ENCODE measurements at places on chromosomes 4 and X.

DNA sequence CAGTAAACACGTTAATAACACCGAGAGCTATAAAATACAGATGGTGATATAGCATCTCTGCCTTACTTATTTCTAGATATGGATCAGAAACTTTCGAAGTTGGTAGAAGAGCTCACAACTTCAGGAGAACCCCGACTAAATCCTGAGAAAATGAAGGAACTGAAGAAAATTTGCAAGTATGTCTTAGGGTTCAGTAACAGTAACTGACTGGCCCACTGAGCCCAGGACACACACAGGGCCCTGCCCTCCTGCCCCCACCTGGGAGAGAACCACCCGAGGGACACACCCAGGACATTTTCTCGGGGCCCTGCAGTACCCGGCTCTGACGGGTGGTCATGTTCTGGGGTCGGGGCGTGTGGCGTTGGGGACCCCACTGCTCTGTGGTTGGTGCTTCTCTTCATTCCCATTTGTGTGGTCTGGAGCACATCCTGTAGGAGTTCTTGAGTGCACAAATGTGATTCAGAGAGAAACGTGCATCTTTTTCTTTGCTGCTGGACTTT is 1.1 kb downstream of the UVSSA start:
- no peak for DNase-seq

DNA sequence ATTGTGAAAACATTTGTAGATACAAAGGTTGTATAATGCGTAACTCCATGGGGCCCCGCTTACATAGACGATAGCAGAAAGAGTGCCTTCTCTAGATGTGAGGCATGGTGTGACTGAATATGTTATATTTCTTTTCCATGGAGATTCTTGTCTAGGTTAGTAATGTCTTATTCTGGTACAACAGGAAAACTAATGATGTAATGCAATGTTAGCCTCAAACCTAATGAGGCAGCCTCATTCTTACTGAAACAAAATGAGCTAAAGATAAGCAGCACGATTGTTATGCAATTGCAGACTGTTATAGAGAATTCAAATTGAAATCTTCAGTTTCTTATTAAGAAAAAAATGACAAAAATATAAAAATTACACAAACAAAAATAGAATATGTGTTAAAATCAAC is 171.1 kb upstream of the ANKRD50 start:
- DNase-seq, result no peak

- DNase-seq, result no peak
Measured at GRCh38 chr4:70768301-70768948, 46.7 kb downstream of the RUFY3 start.

- DNase-seq, result no peak
Measured at GRCh38 chrX:9207142-9207541, 173.2 kb upstream of the FAM9B start.

GRCh38 chr4:5611750-5612149 is 96.6 kb downstream of the EVC2 start:
- no peak for DNase-seq

- DNase-seq, result no peak
Measured at GRCh38 chr4:7217474-7218321, 25.4 kb downstream of the SORCS2 start.

DNA sequence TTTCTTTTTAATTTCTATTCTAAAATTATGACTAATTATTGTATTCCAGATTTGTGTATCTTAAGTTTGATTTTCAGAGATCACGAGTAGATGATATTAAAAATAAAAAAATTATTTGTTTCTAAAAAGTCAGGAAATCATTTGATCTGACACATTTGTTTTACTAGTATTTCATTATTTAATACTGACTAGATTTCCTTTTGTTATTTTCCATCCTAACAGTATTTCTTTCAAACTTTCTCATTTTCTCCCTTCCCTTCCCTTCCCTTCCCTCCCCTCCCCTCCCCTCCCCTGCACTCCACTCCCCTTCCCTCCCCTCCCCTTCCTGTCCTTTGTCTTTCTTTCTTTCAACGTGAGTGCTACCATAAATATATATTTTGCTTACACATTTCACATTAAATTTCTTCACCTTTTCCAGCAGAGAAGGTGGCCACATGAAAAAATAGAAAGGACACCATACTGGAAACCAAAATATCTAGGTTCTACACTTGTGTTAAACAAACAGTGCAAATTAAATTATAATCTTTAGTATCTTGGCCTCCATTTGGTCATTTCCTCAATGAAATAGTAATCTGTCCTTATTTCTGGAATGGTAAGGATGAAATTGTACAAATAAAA is 1412.7 kb upstream of the IGFBP7 start:
- DNase-seq, result no peak

DNA sequence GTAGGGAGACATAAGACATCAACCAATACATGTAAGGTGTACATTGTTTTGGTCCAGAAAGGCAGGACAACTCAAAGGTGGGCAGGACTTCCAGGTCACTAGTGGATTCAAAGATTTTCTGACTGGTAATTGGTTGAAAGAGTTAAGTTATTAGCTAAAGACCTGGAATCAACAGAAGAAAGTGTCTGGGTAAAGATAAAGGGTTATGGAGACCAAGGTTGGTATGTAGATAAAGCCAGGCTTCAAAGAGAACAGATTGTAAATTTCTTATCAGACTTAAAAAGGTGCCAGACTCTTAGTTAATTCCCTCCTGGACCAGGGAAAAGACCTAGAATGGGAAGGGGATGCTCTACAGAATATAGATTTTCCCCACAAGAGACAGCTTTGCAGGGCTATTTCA is 28.3 kb upstream of the GAB1 start:
- DNase-seq, result no peak

GRCh38 chr4:75633846-75634245 is 3.5 kb upstream of the CDKL2 start:
- DNase-seq, result no peak

DNA sequence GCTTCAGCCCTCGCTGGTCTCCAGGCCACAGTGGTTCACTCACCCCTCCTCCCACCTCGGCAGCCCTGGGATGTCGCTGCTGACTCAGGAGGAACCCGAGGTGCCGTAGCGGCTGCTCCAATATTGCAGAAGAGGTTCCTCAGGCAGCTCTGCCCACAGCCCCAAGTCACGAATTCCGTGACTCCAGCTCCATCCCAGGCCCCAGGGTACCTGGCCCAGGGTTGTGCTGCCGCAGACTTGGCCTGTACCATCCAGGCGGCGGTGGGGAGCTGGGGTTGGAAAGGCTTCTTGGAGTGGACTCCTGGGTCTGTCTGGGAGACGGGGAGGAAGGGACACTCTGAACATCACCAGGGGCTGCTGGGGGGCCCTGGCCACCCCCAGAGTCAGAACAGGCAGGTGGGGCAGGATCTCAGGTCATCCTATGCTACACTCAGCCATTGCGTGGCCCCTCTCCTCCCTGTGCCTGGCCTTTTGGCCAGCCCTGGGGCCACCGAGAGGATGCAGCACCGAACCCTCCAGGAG is 728 bp upstream of the HGFAC start:
- DNase-seq, result no peak

DNA sequence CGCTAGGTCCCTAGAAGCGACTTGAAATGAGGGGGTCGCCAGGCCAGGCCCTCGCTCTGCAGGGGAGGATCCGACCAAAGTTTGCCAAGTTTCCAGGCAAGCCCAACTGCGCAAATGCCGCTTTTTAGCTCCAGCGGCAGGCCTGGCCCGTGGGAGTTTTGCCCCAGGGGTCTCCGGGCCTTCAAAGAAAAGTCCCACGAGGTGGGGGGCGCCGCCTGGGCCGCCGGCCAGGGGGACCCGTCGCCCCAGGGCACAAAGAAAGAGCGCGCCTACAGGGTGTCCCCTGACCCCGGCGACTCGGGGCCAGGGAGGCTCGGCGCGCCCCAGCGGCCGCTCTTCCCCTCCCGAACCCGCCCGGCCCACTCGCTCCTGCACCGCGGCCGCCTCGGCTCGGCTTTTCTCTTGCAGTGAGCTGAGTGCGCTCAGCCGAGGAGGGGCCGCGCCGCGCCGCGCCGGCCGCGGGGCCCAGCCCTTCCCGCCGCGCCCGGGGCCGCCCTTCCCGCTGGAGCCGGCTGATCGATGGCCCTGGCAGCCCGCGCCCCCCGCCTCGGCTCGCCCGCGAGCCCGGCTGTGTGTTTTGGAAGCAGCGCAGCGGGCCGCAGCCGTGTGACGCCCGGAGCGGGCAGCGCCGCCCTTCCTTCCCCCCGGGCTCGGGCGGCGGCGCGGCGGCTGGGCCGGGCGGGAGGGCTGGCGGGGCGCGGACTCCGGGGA is 754 bp upstream of the KLF3 start:
- no peak for DNase-seq

DNA sequence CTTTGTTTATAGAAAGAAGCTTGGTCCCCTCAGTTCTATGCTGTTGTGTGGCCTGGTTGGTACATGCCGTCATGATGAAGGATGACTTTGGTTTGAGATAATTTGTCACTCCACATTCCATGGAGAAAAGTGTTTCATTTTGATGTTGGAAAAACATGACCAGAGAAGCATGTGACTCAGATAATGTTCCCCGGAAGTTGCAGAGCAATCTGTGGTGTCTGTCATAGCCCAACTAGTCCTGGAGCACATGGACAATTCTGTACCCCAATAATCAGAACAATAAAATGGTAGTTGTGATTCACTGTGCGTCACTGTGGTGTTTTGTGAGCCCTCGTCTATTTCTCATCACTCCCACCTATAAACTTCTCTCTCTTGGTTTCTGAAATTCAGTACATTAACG is 85.1 kb downstream of the PDK3 start:
- DNase-seq, result no peak

- no peak for DNase-seq
Measured at GRCh38 chr4:112451831-112452230, 64.1 kb downstream of the NEUROG2 start.

GRCh38 chrX:139234898-139235297 is 295.6 kb upstream of the F9 start:
- no peak for DNase-seq

- no peak for DNase-seq
Measured at GRCh38 chr4:152257601-152258066, 278.3 kb downstream of the FBXW7 start.

DNA sequence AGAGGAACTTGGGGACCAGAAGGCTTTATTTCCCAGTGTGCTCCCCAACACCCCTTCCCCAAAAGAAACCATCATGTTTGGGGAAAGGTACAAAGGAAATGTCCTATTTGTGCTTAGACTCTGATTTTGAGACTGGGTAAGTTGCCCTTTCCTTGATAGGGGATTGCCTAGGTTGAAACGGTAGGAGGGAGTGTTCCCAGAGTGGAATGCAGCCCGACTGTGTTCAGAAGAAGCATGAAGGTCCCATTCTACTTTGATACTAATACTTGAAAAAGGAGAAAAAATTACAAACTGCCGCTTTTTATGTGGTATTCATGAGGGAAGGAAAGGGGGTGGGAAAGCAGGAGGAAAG is 32.4 kb upstream of the TMEM131L start:
- no peak for DNase-seq

- DNase-seq, result no peak
Measured at GRCh38 chrX:3621414-3621813, 92.0 kb downstream of the PRKX start.

- no peak for DNase-seq
Measured at GRCh38 chr4:83504996-83505395, 20.1 kb upstream of the ABRAXAS1 start.

GRCh38 chr4:25146076-25146475 is 14.2 kb downstream of the SEPSECS start:
- DNase-seq, result no peak

GRCh38 chrX:40855411-40855810 is 120.1 kb upstream of the MED14 start:
- no peak for DNase-seq

DNA sequence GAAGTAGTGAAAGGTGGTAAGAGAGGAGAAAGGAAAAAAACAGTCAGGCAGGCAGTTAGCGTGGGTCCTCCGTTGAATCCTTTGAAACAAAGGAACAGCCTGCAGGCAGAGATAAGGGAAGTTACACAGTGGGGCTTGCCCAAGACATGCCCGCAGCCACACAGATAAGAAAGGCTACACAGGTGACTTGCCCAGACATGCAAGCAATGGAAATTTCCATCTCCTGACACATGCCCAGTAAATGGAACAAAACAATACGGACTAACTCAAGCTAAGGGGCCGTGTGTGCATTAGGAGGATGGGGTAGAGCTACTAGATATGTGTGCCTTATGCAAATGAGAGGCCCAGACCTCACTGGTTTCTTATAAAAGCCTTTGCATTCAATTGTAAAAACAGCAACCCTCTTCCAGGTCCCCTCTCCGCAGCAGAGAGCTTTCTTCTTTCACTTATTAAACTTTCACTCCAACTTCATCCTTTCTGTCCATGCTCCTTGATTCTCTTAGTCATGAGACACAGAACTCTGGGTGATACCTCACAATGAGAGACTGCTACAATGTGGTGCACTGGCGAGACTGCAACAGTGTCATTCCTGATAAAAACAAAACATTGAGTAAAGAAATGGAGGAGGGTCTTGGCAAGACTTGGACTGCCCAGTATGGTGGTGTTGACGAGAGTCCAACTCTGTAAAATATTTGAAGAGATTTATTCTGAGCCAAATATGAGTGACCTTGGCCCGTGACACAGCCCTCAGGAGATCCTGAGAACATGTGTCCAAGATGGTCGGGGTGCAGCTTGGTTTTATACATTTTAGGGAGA is 997.4 kb upstream of the PRKX start:
- DNase-seq, result no peak

DNA sequence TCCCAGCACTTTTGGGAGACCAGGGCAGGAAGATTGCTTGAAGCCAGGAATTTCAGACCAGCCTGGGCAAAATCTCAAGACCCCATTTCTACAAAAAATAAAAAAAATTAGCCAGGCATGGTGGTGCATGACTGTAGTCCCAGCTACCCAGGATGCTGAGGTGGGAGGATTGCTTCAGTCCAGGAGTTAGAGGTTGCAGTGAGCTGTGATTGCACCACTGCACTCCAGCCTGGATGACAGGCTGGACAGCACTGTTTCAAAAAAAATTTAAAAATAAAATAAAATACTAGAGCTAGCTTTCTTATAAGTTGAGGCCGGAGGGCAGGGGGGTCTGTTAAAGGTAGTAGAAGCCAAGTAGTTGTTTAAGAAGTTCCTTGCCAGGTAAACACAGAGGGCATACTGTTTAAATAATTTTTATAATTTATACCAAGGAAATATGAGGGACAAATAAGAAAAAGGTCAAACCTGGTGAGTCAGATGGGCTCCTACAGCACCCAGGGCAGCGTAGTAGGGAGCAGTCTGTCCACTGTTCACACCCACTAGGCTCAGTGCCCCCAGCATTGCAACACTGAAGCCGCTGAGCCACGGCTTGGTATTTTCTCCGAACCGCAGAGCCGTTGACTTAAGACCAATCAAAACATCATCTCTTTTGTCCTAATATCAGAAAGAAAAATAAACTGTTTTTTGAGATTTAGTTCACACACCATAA is 17.3 kb downstream of the COQ2 start:
- DNase-seq, result no peak

DNA sequence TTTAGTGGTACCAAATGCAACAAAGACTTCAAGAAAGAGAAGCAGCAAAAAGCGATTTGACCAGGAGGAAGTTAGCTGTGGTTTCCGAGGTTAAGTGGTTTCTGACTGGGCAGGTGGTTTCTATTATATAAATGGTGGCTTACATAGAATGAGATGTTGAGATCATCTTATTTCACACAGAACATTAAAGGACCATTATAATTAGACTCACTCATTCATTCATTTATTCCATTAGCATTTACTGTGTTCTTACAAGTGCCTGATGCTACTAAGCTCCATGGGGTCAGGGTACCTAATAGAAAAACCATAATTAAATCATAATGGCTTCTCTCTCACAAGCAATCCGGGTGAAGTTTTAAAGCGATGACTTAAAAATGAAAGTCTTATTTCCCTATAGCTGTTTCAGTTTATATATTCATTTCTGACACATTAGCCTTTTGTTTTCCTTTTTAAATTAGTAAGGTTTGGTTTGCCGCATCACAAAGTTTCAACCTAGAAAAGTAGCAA is 10.6 kb downstream of the TSPAN6 start:
- DNase-seq, result no peak

- DNase-seq, result no peak
Measured at GRCh38 chr4:17721496-17722355, 59.7 kb downstream of the FAM184B start.

All from activated CD4-positive, alpha-beta T cell treated with anti-CD3 and anti-CD28 coated beads for 1 hour (primary cell).